SK-MEL-5 (cell line): ENCODE measurements at places on chromosomes 2 and 18.
A peak's percentile ranks its signal among the peaks of the same experiment; 100 is the strongest.

DNA sequence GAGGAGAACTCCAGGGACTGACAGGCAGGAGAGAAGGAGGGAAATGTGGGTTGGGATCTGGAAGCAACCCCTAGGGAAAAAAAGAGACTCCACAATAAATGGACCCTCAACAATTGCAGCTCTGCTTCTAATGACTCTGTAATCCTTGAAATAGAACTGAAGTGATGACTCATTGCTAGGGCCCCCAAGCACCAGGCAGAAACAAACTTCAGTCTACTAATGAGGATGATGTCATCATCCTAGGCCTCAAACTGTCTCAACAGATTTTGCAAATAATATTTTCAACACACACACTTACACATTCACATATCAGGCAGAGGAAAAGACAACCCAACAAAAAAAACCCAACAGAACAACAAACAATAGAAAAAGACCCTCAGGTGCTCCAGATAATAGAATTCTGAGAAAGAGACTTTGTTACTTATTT, 143.3 kb downstream of the HDAC4 start:
- DNase-seq = peak; percentile 32

DNA sequence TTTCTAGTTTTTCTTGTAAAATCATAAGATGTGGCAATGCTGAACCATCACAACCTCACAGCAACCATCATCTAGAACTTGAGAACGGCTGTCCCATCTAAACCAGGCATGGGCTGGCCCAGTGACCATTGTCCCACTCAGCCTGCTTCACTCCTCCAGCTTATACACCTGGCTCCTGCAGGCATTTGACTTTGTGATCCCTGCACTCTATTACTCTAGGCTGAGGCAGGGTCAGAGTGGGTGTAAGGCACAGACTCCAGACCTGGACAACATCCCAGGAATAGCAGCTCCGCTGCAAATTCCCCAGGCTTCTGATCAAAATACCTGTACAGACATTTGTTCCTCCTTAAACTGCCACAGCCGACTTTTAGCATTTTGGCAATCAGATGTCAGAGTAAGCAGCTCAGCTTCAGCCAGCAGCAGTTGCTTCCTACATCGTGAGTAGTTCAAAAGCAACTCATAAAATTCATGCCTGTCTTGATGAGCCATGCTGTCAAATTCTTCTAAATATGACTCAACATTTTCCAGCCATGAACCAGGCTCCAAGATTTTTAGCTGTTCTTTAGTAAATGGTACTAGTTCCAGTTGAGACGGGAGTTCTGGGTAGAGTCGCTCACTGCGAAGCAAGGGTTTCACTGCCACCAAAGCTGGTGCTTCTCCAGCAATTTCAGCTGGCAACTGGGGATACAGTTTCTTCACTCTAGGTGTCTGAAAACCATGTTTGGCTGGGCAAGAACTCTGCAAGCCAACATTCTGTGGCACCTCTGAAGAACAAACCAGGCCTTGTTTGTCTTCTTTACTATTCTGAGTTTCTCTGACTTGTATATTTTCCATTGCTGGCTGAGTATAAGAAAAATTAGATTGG, 12.8 kb downstream of the EPG5 start:
- DNase-seq = no peak

GRCh38 chr2:128628996-128629395, 310.3 kb upstream of the HS6ST1 start:
- DNase-seq = no peak

- DNase-seq = no peak
Measured at GRCh38 chr2:40249577-40249976, 202.3 kb downstream of the SLC8A1 start.

DNA sequence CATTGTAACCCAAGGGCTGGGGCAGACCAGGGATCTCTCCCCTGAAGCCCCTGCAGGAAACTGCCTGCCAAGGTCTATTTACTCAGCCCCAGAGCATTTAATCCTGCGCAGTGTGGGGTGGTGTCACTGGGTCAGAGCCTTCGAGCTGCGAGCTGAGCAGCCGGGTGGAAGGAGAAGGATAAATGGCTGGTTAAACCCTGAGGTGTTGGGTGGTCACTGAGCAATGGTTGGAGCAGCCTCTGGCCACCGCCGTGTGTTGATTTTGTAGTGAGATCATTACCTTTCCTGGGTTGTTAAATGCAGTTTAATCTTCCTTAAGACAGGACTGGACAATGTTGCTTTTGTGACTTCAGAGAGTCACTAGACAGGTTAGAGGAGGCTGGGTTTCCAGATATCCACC, 98.1 kb downstream of the SETBP1 start:
- DNase-seq = no peak
